ENCODE measurements at places on chromosomes 12 and 14. TPM values are rescaled to one million over a fixed set of nuclear protein-coding genes. Genes with fewer than 3 reads are reported as not detected.
A peak's percentile ranks its signal among the peaks of the same experiment; 100 is the strongest.

DPPA3 gene
- 2.8 TPM for total RNA-seq

DNA sequence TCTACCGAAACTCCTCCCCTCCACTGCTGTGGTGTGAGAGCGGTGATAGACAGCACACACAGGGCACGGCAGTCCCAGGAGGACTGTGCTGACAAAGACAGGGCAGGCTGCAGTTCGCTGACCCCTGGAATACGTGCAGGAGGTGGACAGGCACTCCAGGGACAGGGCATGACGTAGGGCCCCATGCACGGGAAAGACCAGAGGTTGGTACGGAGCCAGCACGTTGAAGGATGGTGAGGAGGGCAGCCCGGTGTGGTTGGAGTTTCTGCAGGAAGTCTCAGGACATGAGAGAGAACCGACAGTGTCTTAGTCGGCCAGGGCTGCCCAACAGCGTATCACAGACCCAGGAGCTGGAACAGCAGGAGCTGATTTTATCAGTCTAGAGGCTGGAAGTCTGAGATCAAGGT is 254.2 kb upstream of the FKBP4 start:
- no peak for DNase-seq
- no peak overlapping the region for H3K27ac ChIP-seq
- no peaks in the 10 kb centered on the region for H3K27me3 ChIP-seq
- no peaks in the 10 kb centered on the region for H3K4me1 ChIP-seq
- no peaks in the 10 kb centered on the region for H3K36me3 ChIP-seq

DNA sequence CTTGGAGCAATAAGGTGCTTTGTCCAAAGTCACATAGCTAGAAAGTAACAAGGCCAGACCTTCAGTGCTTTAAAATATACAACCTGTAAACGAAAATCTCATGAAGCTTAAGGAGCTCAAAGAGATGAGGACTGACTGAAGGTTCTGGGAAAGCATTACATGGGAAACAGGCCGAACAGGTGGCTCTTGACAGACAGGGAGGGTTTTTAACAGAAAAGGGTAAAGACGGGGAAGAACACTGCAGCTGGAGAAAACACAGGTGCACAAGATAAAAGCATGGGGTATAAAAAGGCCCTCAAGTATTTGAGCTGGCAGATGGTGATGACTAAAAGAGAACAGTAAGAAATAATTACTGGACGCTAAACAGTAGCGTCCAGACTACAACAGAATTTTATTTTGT is 257.2 kb downstream of the NELL2 start:
- DNase-seq: no peak
- no peak overlapping the region for H3K4me3 ChIP-seq
- no peaks in the 10 kb centered on the region for H3K36me3 ChIP-seq
- H3K27me3 ChIP-seq: no peaks in the 10 kb centered on the region

GRCh38 chr12:29961231-29961630 is 177.5 kb upstream of the TMTC1 start:
- H3K4me3 ChIP-seq: no peak overlapping the region
- no peaks in the 10 kb centered on the region for H3K36me3 ChIP-seq
- no peak overlapping the region for H3K27ac ChIP-seq
- H3K27me3 ChIP-seq: no peaks in the 10 kb centered on the region
- no peak for DNase-seq
- H3K4me1 ChIP-seq: no peaks in the 10 kb centered on the region

GRCh38 chr14:43778937-43779639 is 728.0 kb downstream of the FSCB start:
- H3K27ac ChIP-seq: no peak overlapping the region
- no peak for DNase-seq
- no peak overlapping the region for H3K4me3 ChIP-seq
- no peaks in the 10 kb centered on the region for H3K27me3 ChIP-seq
- H3K36me3 ChIP-seq: no peaks in the 10 kb centered on the region

- H3K36me3 ChIP-seq: no peaks in the 10 kb centered on the region
- peaks cover 76% of the 10 kb centered on the region for H3K27me3 ChIP-seq
- H3K4me3 ChIP-seq: no peak overlapping the region
- no peak overlapping the region for H3K27ac ChIP-seq
- no peak for DNase-seq
- peaks cover 9% of the 10 kb centered on the region for H3K4me1 ChIP-seq
Observed at GRCh38 chr12:50059440-50060119, 2.2 kb downstream of the ASIC1 start.

GRCh38 chr12:95318071-95318545 is 100.5 kb downstream of the VEZT start:
- H3K27ac ChIP-seq: no peak overlapping the region
- H3K27me3 ChIP-seq: no peaks in the 10 kb centered on the region
- H3K4me1 ChIP-seq: no peaks in the 10 kb centered on the region
- DNase-seq: no peak
- no peak overlapping the region for H3K4me3 ChIP-seq

DNA sequence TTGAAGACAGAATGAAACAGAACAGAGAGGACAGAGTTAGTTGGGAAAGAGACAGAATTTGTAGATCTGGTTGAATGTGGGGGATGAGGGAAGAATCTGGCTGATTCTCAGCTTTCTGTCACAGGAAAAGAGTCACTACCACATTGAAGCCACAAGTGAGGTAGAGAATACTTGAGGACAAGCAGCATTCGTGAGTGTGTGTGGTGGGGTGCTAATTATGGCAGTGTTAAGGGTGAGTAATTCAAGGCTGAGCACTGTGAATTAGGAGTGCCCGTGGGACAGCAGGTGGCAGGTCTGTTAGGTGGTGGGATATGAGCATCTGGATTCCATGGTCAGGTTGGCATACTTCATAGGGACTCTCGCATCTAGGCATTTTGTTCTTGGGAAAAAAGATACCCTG is 347.4 kb upstream of the PRICKLE1 start:
- H3K4me1 ChIP-seq: no peaks in the 10 kb centered on the region
- H3K27ac ChIP-seq: no peak overlapping the region
- DNase-seq: no peak
- H3K36me3 ChIP-seq: no peaks in the 10 kb centered on the region
- H3K4me3 ChIP-seq: no peak overlapping the region
- H3K27me3 ChIP-seq: no peaks in the 10 kb centered on the region

DNA sequence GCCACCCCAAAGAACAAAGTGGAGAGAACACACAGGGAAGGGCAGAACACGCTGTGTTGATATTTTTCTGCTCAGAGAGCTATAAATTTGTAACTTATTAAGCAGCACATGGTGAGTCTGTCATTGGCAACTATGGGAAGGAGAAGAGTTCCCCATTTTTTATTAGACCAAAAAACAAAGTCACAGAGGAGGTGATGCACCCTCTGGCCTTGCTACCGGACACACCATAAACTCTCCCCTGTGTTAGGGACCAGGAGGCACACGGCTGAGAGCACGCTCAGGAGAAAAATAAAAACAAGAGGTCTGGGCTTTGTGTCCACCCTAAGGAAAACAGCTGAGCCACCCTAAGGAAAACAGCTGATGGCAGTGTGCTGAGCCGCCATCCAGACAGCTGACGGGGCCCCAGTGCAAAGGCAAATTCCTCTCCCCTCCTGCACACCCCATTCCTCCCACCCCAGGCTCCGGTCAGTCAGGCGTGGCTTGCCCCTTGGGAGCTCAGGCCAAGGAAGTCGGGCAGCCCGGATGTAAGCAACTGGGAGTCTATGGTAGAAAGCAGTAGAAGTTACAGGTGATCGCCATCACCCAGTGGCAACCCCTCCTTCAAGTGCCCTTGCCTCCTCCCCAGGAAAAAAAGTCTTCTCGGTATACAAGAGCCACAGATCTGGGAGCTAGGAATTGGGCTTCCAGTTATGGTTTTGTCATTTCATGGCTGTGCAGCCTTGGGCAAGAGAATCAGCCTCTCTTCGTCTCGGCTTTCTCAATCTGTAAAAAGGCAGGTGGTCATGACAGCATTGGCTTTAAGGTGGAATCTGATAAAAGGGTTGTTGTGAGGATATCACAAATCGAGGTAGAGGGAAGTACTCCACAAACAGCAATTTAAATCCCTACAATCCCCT is 2.4 kb downstream of the PXN start:
- no peaks in the 10 kb centered on the region for H3K36me3 ChIP-seq
- 0 out of 2 replicates have a peak overlapping the region, but pooled peaks have one; percentile 39 for H3K27ac ChIP-seq
- H3K4me1 ChIP-seq: peaks cover 39% of the 10 kb centered on the region
- no peak for DNase-seq
- peak overlapping the region; percentile 87 for H3K4me3 ChIP-seq

GRCh38 chr14:33590891-33591630 is 359.8 kb downstream of the EGLN3 start:
- DNase-seq: no peak
- no peaks in the 10 kb centered on the region for H3K27me3 ChIP-seq
- no peak overlapping the region for H3K27ac ChIP-seq
- H3K4me3 ChIP-seq: no peak overlapping the region

DNA sequence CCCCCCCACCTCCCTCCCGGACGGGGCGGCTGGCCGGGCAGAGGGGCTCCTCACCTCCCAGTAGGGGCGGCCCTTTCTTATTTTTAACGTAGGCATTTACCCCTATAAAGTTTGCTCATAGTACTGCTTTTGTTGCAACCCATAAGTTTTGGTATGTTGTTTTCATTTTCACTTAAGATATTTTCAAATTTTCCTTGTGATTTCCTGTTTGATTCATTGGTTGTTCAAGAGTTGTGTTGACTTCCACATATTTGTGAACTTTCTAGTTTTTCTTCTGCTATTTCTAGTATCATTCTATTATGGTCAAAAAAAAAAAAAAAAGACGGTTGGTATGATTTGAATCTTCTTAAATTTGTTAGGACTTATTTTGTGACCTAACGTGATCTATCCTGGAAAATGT is 6.5 kb downstream of the NOXRED1 start:
- H3K27ac ChIP-seq: no peak overlapping the region
- H3K4me1 ChIP-seq: no peaks in the 10 kb centered on the region
- no peaks in the 10 kb centered on the region for H3K36me3 ChIP-seq
- H3K4me3 ChIP-seq: no peak overlapping the region
- H3K27me3 ChIP-seq: no peaks in the 10 kb centered on the region
- DNase-seq: no peak

DNA sequence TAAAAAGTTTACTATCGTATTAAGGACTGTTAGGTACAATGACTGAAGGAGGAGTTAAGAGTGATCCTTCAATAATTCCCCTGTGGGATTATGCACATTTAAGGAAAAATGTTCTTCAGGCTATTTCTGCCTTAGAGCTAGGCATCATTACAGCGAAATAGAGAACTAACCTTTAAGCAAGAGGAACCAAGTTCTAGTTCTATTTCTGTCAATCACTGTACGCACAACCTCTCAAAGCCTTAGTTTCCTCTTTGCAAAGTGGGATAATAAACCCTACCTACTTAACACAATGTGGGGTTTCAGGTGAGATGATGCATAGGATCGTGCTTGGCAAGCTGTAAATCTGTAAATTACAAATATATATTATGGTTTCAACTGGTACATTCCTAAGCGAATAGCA is 15.4 kb downstream of the NTF3 start:
- H3K36me3 ChIP-seq: no peaks in the 10 kb centered on the region
- H3K27ac ChIP-seq: no peak overlapping the region
- no peaks in the 10 kb centered on the region for H3K4me1 ChIP-seq
- no peak for DNase-seq
- H3K27me3 ChIP-seq: no peaks in the 10 kb centered on the region

GRCh38 chr12:99133401-99133800 is 488.3 kb downstream of the APAF1 start:
- H3K27me3 ChIP-seq: no peaks in the 10 kb centered on the region
- H3K36me3 ChIP-seq: no peaks in the 10 kb centered on the region
- no peak overlapping the region for H3K4me3 ChIP-seq
- no peak for DNase-seq

DNA sequence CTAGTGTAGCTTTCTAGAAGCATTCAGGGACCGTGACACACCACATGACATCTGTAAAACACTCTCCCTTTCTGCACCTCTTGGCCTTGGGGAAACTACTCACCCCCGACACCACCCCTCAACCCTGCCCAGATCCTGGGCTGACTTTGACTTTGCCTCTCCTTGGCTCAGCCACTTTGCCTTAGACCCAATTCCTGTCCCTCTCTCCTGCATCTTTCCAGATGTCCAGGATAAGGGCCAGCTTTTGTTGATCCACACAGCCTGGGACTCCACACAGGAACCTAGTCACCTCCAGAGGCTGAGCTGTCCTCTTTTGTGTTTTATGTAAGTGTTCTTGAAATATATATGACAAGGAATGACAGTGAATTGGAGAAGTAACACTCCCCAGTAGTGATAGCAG is 153.7 kb upstream of the PLXNC1 start:
- H3K27me3 ChIP-seq: no peaks in the 10 kb centered on the region
- no peak overlapping the region for H3K4me3 ChIP-seq
- no peak overlapping the region for H3K27ac ChIP-seq
- DNase-seq: no peak

DNA sequence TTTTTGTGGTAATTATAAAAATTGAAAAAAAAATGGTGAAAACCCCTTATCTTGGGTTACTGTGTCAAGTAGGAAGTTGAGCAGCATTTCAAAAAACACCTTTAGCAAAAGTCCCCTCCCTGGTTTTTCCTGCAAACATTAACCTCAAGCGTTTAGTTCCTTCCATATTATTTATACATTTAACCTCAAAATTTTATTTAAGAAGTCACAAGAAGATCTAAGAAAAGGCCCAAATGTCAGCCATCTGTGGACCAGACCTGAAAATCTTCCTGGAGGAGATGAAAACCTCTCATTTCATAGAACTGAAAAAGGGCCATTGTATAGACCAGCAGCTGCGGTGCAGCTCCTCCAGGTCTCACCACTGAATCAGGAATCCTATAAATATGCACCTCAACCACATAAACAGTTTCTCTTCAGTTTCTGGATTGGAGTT is 40.4 kb upstream of the BTG1 start:
- H3K36me3 ChIP-seq: no peaks in the 10 kb centered on the region
- H3K4me1 ChIP-seq: peaks cover 10% of the 10 kb centered on the region
- no peak overlapping the region for H3K27ac ChIP-seq
- H3K4me3 ChIP-seq: no peak overlapping the region
- no peak for DNase-seq
- no peaks in the 10 kb centered on the region for H3K27me3 ChIP-seq

DNA sequence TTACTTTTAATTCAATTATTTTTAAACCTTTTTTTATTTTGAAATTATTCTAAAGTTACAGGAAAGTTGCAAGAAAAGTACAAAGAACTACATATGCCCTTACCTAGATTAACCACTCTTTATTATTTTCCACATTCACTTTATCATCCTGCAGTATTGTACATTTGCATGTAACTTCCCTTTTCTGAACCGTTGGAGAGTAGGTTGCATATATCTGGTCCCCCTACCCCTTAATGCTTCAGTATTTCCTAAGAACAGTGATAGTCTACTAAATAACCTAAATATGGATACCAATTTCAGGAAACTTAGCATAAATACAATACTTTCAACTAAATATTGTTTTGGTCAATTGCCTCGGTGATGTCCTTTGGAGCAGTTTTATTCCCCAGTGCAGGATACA is 15.0 kb downstream of the G2E3 start:
- no peak overlapping the region for H3K4me3 ChIP-seq
- no peak for DNase-seq
- H3K4me1 ChIP-seq: peaks cover 68% of the 10 kb centered on the region

- DNase-seq: no peak
- 0 out of 2 replicates have a peak, but pooled peaks cover 2% of the 10 kb centered on the region for H3K36me3 ChIP-seq
- H3K4me3 ChIP-seq: no peak overlapping the region
- H3K27me3 ChIP-seq: no peaks in the 10 kb centered on the region
Observed at GRCh38 chr14:79822034-79822433, 389.3 kb downstream of the DIO2 start.

GRCh38 chr12:13404631-13405473 is 208.3 kb downstream of the EMP1 start:
- no peaks in the 10 kb centered on the region for H3K27me3 ChIP-seq
- no peak overlapping the region for H3K4me3 ChIP-seq
- no peaks in the 10 kb centered on the region for H3K36me3 ChIP-seq
- no peak overlapping the region for H3K27ac ChIP-seq
- DNase-seq: no peak
- no peaks in the 10 kb centered on the region for H3K4me1 ChIP-seq

Measured in GM23338 (cell line).